ENCODE measurements at places on chromosomes 2 and 18.

DNA sequence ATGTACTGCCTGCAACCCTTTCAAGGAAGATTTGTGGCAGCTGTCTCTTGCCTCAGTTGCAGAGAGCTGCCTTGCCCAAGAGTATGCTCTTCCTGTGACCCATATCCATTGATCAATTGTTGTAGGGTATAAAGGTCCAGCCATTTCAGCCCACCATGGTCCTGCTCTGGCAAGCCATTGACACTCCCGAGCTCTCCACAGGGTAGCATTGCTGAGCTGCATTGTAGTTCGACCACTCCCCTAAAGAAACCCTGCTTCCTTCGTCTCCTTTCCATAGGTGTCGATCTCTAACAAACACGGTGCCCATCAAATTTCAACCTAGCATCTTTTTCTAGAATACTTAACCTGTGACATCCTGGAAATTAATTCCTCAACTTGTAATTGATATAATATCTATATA, 104.9 kb upstream of the NDUFV2 start:
- no peak for DNase-seq

- DNase-seq = peak; percentile 39
Measured at GRCh38 chr2:54470266-54470938, 14.3 kb downstream of the SPTBN1 start.

DNA sequence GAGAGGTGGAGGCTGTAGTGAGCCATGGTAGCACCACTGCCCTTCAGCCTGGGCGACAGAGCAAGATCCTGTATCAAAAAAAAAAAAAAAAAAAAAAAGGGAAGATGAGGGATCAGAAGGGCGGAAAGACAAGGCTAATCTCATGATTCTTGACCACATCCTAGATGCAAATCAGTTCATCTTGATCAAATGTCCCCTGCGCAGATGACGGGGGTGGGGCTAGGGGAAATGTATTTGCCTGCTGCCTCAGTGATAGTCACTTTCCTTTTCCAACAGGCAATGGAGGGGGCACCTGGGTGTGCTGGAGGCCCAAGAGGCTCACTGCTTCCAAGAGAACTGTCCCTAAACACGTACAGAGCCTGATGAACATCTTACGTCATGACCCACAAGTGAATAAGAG, 3.7 kb upstream of the EMILIN2 start:
- DNase-seq = no peak

- DNase-seq = no peak
Measured at GRCh38 chr2:237588044-237588696, 2.4 kb downstream of the RAB17 start.

DNA sequence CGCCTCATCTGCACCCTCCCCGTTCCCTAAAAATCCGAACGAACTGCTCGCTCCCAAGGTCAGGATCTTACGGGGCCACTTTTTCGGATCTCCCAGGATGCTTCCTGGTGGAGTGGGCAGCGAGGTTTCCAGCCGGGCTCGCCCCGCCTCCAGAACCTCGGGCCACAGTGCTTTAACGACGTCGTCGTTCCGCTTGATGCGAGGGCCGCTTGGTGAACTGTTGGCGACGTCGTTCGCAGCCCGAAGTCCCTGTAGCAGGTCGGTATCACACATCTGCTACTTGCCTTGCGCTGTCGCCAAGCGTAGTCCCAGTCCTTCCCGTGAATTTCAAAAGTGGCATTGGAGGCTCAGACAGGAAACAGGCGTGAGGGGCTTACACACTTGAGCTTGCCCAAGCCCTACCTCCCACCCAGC, 15.3 kb downstream of the EVX2 start:
- no peak for DNase-seq

- DNase-seq = no peak
Measured at GRCh38 chr2:120948662-120949011, 213.0 kb downstream of the GLI2 start.

DNA sequence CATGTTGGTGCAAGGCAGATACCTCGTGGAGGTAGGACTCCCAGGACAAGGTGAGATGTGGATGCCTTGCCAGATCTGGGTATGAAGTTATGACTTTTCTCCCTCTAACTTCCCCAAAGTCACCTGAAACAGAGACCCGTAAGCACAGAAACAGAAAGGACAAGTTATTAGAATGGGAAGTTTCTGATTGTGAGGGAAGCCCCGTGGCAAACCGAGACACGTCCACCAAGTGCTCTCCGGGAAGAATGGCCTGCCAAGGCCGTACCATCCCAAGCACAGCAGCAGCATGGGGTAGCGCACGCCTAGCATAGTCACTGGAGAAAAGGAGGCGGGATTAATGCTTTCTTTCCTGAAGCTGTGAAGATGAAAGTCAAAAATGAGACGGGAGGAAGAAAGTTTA, 110.6 kb downstream of the ZNF532 start:
- DNase-seq = no peak

- no peak for DNase-seq
Measured at GRCh38 chr2:235598532-235599531, 105.0 kb downstream of the AGAP1 start.

DNA sequence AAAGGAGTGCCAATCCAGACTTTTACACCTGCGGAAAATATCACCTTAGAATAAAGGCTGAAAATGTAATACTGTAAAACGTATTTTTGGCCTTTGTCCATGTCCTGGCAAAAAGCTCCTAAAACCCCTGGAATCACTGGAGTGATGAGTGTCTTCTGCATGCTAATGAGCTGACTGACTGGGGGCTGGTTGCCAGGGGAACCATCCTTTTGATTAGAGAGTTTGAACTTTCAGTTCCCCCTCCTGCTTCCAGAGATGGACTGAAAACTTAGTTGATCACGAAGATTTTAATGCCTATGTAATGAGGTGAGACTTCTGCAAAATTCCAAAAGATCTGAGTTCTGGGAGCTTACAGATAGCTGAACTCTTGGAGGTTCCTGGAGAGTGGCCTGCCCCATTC, 20.5 kb downstream of the PUM2 start:
- no peak for DNase-seq

DNA sequence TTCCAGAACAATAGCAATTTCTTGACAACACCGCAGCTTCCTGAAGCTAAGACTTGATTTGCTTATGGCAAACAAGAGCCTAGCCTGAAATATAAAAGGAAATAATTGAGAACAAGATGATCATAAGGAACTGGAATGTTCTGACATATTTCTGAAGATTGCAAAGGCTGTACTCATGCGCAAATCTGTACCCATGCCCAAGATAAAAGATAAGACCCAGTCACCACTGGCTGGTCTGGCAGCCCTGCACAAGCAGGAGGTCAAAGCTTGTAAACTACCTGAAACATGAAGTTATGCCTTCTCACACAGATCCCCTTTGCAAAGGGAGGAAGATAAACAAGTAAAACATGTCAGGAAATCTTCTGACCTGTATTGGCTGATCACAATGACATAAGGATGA, 160.8 kb upstream of the GYPC start:
- no peak for DNase-seq

GRCh38 chr2:178859730-178860129, 52.5 kb upstream of the TTN start:
- no peak for DNase-seq

DNA sequence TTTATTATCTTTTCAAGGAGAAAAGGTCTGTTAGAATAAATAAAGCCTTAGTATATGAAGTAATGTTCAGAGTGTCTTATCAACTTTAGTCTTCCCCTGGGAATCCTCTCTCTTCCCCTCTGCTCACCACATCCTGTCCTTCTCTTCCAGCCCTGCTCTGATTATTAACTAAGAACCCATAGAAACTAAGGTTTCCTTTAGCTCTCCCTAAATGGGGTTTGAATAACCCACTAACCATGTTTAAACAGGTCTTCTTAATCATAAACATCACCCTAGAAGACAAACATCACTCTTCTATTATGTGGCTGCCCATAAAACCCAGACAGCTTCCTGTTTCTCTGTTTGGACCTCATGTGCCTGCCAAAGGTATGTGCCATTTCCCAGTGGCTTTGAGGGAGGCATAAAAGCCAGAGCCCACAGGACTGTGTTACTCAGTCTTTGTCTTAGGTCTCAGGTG, 50.1 kb downstream of the SLC14A1 start:
- DNase-seq = peak; percentile 4

- no peak for DNase-seq
Measured at GRCh38 chr2:234193977-234194563, 143.6 kb downstream of the SPP2 start.

DNA sequence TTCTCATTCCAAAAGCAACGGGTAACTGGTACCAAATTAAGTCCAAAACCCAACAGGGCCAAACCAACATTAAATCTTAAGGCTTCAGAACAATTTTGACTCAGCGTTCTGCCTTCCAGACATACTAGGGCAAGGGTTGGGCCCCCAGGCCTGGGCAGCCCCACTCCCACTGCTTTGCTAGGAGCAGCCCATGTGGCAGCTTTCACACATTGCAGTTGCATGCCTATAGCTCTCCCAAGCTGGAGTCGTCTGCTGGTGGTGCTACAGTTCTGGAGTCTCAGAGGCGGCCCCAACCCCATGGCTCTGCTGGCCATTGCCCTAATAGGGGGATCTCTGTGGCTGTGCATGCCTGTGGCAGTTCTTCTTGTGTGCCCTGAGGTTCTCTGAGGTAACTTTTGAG, 37.6 kb upstream of the CD226 start:
- no peak for DNase-seq

- no peak for DNase-seq
Measured at GRCh38 chr2:5982903-5983265, 290.7 kb downstream of the SOX11 start.

GRCh38 chr2:61948661-61949457, 43.4 kb downstream of the COMMD1 start:
- DNase-seq = no peak

DNA sequence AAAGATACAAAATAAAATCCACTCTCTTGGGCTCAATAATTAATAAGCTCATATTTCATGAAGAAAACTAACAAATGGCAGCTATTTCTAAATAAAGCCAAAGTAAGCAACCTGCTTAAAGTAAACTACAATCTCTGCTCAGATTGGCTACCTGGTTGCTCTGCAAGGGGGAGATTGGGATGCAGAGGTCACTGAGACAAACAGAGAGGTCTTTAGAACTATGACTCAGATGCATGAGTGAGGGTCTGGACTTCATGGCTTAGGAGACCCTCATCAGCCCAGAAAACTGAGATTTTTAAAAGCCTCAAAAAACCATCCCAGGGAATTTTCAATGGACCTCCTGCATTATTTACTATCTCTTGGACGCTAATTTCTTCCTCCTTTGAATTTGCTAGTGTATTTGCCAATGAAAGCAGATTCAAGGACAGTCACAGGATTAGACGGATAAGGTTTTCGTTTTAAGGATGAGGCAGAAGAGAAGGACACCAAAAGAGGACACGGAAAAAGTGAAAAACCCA, 17.4 kb downstream of the CYTIP start:
- no peak for DNase-seq

DNA sequence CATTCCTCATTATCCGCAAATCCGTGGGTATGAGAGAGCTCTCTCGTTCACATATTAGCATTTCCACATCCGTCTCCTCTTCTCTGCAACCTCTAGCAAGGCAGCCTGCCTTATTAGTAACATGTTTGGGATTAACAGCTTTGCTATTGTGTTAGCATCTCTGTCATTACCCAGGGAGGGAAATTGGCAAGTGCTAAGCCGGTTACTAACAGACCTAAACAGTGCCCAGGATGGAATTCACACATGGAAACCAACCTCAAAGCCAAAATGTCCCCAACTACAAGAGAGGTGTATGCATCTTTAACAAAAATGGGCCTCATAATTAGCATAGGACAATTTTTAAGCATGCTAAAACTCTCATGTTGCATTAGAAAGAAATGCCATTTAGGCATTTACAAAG, 309.0 kb upstream of the MEIS1 start:
- no peak for DNase-seq

- no peak for DNase-seq
Measured at GRCh38 chr18:45481821-45482220, 133.5 kb upstream of the SLC14A2 start.

DNA sequence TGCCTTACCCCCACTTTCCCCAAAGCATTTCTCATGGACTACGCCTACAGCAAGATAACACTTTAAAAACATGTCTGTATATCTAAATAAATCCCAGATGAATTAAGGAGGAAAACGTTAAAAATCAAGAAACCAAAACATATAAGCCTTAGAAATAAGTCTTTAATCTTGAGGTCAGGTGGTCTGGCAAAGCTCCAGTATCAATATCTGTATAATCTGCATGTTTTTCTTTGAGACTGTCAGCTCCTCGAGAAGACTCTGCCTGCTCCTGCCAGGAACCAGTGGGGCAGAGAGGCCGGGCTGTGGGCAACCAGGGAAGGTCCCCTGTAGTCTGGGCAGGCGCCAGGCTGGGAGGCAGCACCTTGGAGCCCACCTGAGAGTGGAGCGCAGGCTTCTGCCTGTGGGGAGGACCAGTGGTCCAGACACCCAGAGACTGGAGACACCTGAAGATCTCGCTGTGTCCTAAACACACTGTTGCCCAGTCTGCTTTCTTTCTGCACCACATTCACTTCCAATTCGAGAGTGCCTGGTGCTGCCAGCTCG, 291.0 kb upstream of the SOX11 start:
- no peak for DNase-seq

- no peak for DNase-seq
Measured at GRCh38 chr2:126700677-126701076, 44.7 kb downstream of the GYPC start.

GRCh38 chr18:57569133-57569532, 17.4 kb downstream of the FECH start:
- DNase-seq = no peak

DNA sequence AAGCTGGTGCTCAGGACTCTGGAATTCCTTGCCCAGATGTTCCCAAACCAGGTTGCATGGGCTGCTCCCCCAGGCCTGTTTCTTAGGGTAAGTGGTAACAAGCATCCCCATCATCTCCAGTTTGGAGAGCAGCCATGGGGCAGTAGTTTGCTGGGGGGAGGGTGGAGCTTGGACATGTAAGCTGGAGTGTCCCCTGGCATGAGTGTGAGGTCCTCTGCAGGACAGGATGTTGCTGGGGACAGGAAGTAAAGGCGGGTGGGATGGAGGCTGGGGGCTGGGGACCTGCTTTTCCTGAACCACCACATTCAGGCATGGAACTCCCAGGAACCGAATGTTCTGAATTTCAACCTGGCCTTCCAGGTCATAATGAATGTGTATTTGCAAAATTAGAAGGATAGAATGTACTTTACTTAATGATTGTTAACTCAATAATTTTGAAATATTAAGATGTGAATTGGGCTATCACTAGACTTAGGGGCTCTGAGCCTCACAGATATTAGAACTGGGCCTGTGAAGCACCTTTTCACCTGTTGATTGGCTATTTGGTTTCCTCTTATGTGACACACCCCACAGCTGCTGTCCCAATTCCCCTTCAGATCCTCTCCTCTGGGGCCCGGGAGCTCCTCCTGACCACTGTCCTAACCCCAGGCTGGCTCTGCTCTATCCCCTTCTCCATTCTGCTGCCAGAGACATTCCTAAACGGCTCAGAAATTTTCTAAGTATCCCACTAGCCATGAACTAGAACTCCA, 66.4 kb upstream of the EPAS1 start:
- no peak for DNase-seq

GRCh38 chr2:16155766-16156165, 215.4 kb downstream of the MYCN start:
- DNase-seq = no peak

Measured in AG20443 (cell line).